ENCODE measurements at places on chromosomes 4 and X. TPM values are rescaled to one million over a fixed set of nuclear protein-coding genes. Genes with fewer than 3 reads are reported as not detected.

- no peak for DNase-seq
Observed at GRCh38 chr4:152363086-152363485, 172.8 kb downstream of the FBXW7 start.

DNA sequence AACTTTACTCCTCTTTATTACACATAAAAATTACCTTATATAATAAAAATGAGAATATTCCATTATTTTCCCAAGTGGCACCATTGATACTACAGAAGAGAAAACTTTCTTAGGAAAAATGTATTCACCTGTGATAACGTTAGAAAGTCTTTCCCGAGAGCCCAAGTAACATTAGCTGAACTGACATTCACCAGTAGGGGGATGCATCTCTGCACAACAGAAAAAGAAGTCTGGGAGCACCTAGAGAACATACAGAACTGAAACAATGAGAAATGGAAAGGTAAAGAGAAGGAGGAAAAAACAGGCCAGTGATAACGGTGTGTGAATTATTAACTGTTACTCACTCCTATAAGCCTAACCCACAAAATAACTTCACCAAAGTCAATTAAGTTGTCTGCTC lies 423.3 kb downstream of the CENPC start:
- DNase-seq = peak; percentile 23

GRCh38 chrX:154720067-154720466 lies 30.8 kb downstream of the GAB3 start:
- no peak for DNase-seq

DNA sequence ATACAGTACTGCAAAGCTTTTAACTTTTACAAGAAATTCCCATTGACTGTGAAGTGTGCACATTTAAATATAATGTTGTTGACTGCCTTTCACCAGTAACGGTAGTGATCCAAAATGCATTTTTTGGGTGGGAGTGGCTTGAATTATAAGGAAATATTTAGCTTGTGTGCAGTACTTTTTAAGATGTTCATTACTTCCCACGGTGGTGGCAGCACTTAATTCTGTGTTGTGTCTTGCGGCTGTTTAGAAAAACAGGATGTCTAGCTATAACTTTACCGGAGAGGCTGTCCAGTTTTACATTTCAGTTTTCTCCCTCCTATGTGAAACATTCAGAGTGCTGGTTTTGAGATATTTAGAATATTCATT lies 1.7 kb downstream of the TMEM131L start:
- peak; percentile 46 for DNase-seq

GRCh38 chrX:21176921-21177571 lies 197.2 kb upstream of the CNKSR2 start:
- DNase-seq = no peak

- no peak for DNase-seq
Observed at GRCh38 chrX:110044346-110045249, 41.7 kb downstream of the TMEM164 start.

GRCh38 chr4:14143892-14144291 lies 516.4 kb upstream of the BOD1L1 start:
- DNase-seq = no peak

- DNase-seq = no peak
Observed at GRCh38 chrX:118350706-118351105, 4.8 kb downstream of the WDR44 start.

DNA sequence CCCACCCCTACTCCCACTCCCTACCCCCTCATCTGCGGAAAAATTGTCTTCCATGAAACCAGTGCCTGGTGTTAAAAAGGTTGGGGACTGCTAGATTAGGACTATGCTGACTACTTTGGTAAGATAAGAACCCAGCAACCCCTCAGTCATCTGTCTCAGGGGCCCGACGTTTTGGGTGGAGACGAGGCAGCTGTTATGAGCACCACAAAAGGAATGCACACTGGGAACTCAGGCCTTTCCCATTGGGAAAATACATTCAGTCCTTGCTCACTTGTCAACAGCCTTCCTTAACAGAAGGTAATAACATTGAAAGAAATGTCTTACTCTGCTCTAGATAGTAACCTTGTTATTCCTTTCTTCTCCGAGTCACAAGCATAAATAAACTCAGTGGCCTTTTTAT lies 310.8 kb downstream of the AFF2 start:
- no peak for DNase-seq

DNA sequence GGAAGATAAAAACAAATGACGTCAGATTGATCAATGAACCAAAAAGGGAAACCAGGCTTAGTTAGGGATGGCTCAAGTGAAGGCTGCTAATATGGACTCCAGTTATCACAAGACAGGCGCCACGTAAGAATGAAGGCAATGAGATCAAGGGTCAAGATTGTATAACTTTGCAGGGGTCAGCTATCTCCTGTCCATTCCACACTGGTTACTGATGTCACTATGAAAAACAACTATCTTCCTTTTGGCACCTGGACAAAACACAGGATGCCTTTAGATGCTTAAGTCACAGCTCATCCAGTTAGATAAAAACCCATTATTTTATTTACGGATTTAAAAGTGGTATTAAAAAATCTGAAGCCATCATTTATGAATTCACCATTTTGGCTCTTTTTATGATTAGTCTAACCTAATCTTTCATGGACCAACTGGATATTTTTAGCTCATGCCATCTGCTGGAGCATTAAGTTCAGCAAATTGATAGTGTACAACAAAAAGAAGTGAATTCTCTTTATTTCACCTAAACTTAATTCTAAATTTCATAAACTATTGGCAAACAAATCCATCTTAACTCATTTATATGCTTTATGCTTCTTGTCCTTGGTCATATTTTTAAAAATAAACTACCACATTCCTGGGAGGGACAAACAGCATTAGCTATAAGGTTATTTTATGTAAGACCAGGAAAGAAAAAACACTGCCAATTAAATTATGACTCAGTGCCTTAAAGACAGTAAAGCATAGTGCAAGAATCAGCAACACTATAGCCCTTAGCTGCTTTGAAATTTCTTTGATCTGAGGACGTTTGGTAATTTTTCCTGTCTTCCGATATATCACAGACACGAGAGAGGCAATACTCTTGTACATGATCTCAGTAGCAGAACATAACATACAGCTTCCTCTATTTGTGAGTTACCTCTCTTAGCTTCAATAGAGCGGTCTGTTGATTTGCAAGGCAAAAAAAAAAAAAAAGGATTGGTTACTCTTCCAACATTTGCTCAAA lies 27.0 kb downstream of the DHX15 start:
- no peak for DNase-seq

DNA sequence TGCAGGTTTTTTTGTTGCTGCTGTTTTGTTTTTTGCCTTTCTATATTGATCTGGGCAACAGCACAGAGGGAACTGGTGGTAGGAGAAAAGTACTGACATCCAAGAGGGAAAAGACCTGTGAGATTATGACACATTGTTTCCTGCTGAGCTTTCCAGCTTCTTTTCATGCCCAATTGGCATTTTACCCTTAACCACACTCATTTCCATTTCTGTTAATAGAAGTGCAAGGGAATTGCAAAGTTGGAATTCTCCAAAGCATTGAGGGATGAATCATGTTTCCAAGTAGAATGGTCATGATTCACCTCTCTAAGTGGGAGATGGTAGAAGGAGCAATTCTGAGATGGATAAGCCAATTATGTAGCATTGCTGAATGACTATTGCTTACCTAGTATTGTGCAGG lies 161.5 kb downstream of the PPARGC1A start:
- DNase-seq = no peak

GRCh38 chr4:114494246-114494803 lies 104.3 kb upstream of the UGT8 start:
- DNase-seq = no peak

- DNase-seq = no peak
Observed at GRCh38 chr4:137693641-137694040, 161.3 kb upstream of the PCDH18 start.

DNA sequence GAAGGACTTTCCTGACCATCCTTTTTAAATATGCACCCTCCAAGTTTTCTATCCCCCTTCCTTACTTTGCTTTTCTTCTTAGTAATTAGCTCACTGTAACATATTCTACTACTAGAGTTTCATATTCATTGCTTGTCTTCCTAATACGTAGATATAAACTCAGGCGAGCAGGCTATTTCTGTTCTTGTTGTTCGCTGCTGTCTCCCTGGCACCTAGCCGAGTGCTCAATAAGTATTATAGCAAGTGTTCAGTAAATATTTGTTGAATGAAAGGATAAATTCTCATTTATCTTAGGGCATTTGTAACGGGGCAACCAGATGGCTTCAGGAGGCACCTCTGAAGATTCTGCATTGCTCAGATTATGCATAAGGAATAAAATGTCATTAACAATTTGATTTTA lies 6.8 kb upstream of the RHOH start:
- no peak for DNase-seq

DNA sequence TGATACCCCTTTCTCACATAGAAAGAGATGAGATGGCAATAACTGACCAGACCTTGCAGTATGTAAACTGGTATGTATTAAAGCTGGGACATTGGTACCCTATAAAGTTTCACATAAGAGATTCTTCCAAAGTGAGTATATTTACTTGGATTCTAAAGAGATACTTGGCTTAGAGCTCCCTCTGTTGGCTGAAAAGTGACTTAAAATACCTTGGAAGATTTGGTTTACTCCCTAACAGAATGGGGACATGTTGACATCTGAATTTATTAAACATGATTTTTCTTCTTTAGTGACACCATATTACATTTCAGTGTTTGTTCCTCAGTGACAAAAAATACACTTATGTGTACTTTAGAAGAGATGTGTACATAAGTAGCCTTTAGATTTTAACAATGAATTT lies 47.9 kb upstream of the RGN start:
- peak; percentile 83 for DNase-seq

DNA sequence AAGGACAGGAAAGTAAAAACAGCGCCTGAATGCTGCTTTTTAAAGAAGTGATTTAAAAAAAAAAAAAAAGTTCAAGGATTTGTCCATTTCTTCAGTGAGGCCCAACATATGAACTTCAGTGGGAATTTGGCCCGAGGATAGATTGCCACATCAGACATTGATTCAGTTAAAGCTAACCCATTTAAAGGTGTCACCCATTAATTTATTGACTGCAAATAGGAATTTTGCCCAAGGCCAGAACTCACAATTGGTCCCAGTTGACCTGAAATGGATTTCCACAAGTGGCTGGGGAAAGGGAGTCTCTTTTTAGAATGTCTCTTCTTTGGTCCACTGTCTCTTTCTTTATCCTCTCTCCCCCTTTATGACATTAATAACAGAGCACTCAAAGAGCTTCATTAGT lies 86.5 kb upstream of the RPL34 start:
- no peak for DNase-seq

GRCh38 chr4:78613522-78614321 lies 62.2 kb downstream of the ANXA3 start:
- DNase-seq = peak; percentile 31

- DNase-seq = no peak
Observed at GRCh38 chrX:30343206-30343605, 34.0 kb upstream of the NR0B1 start.

DNA sequence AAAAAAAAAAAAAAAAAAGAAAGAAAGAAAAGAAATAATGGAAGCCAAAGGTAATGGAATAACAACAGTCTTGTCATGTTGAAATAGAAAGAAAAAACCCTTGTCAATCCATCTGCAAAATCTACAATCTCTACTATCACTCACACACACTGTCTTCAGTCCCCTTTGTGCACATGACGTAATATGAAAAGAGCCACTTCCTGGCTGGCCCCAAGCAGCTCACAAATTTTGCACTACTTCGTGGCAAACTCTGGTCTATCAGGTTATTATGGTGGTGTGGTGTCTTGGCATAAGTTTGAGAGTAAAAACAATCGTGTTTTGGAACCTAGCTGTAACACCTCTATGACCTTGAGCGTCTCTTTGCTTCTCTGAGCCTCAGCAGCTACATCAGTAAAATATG lies 8.3 kb upstream of the AFAP1 start:
- no peak for DNase-seq

DNA sequence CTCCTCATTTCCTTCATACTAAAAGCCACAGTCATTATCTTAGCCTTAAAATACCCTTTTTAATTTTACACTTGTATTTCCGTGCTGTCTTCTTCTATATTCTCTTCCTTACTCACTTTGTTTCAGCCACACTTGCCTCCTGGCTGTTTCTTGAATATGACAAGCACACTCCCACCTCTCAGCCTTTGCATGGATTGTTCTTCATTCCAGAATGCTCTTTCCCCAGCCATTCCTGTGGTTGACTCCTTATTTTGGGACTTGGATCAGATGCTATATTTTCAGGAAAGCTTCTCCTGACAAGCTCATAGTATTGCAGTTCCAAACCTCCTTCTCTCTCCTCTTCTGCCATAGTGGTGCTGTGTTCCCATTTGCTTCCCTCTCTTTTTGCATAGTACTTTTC lies 291.3 kb downstream of the PDHA2 start:
- DNase-seq = no peak

- no peak for DNase-seq
Observed at GRCh38 chrX:104045642-104046041, 5.9 kb downstream of the H2BW2 start.

- DNase-seq = no peak
Observed at GRCh38 chrX:22135171-22135711, 103.1 kb downstream of the PHEX start.

DNA sequence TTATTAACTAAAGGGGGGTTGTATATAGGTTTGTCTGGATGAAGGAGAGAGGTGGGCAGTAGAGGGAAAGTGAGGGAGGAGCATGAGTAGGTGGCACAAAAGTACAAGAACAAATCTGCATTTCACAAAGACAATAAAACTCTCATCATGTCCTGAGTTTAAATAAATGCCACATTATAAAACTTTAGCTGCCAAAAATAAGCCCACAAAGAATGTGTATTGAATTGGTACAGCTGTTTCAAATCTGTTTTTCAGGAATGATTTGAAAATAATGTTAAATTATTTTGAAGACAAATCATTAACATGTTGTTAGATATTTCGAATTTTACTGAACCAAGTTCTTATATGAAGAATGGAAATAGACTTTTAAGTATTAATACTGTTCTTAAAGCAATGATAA lies 5.8 kb downstream of the CNKSR2 start:
- no peak for DNase-seq

DNA sequence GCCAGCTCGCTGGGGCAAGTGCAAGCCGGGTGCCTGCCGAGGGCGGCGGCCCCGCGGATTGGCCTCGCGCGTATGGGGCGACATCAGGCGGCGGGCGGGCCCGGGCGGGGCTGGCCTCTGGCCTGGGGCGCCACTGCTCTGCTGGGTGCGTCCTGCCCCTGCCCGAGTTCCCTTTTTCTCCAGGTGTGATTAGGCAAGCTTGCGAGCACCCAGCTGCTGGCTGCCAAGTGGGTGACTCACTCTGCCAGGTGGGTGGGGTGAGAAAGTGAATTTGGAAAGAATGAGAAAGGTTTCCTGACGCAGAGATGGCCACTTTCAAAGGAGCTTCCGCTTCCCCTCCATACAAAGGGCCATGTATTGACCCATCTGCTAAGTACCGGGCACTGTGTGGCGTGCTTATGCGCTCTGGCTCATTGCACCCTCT lies 32.5 kb downstream of the FGFBP1 start:
- DNase-seq = peak; percentile 35

- no peak for DNase-seq
Observed at GRCh38 chr4:165656829-165657490, 216.1 kb upstream of the TLL1 start.

GRCh38 chrX:12441381-12442128 lies 303.3 kb downstream of the FRMPD4 start:
- no peak for DNase-seq

The CYTL1 gene
- total RNA-seq = 98.3 TPM

The FGD1 gene
- total RNA-seq = under 0.01 TPM

The SYTL5 gene
- not detected for total RNA-seq

The UGT2A3 gene
- not detected for total RNA-seq

The CT55 gene
- not detected for total RNA-seq

The IL2 gene
- total RNA-seq = not detected

The DDX53 gene
- total RNA-seq = not detected

The HELT gene
- total RNA-seq = not detected

The TMEM150C gene
- total RNA-seq = 8.6 TPM

The ESX1 gene
- total RNA-seq = not detected

The ANXA3 gene
- total RNA-seq = 4.6 TPM

The KCTD8 gene
- under 0.01 TPM for total RNA-seq

The SYNPO2 gene
- 0.27 TPM for total RNA-seq

Data from hematopoietic multipotent progenitor cell (in vitro differentiated cells).